ENCODE measurements at places on chromosomes 12 and 14.

DNA sequence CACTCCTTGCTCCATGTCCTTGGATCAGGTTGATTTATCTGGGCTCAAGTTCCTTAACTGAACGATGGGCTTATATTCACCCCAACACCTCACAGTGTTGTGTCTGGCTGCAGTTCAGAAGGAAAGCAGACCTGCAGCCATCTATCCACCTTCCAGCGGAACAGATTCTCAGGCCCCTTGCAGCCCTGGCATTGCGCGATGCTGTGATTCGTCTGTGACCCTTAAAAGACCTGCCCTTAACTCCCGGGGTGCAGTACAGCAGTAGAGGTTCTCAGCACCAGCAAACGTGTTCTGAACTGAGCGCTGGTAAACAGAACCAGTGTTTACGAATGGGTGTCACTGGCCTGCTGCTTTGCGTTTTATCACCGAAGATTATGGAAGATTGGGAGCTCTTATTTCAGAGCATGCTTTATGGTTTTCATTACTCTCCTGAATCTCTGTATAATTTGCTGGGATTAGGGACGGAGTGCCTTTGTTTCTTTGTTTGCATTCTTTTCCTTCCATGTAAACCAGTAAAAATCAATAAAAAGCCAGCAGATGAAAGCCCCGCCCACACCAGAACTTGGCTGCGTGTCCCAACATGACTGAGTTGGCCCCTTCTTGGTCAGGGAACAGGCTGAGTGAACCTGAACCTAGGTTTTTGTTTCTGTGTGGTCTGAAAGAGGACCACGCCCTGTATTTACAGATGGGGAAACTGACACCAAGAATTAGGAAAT is 286.7 kb upstream of the CRY1 start:
- DNase-seq: no peak

DNA sequence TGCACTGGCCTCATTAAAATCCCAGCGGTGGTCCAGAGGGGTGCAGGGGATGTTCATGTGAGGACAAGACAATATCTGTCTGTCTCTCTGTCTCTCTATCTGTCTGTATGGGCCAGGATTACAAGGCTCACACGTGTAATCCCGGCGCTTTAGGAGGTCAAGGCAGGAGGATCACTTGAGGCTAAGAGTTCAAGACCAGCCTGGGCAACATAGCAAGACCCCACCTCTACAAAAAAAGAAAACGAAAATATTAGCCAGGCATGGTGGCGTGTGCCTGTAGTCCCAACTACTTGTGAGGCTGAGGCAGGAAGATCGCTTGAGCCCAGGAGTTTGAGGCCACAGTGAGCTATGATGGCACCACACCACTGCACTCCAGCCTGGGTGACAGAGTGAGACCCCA is 117.1 kb downstream of the PHETA1 start:
- no peak for DNase-seq

- DNase-seq: no peak
Measured at GRCh38 chr14:61505815-61506809, 184.7 kb downstream of the PRKCH start.

DNA sequence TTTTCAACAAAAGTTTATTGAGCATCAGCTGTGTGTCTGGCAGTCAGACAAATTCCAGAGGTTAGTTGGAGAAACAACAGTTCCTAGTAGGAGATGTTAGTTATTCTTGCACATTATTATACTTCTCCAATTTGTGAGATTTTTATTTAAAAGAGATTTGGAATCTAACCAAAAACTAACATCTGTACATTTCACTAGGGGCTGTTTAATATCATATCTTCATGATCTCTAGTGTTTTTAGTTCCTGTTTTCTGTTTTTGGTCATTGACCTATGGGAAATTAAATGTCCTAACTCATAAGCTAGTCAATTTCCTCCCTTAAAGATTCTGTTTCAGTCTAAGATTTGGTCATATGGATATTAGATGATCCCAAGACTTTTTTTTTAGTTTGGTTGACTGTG is 34.1 kb upstream of the KLHDC2 start:
- no peak for DNase-seq

DNA sequence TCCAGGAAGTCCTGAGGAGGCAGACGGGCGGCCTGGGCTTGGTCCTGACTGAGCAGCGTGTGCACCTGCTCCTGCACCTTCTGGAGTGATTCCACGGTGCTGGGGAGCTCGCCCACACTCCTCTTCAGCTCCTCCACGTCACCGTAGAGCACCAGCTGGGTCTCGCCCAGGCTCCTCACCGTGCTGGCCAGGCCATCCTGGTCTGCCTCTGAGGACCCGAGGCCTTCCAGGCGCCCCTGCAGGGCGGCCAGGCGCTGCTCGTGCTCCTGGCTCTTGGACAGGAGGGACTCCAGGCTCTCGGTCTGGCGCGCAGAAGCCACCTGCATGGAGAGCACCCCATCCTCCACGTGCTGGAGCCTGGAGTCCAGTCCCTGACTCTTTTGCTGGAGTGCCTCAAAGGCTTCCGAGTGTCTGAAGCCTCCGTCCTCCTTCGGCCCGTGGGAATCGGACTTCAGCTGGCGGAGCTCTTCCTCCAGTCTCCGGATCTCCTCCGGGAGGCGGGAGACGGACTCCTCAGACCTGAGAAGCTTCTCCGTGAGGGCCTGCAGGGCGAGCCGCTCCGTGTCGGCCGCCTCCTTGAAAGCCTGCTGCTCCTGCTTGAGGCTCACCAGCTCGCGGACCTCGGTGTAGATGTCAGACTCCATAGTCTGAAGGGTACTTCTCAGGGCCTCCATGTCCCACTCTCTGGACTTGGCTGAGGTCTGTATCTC is 8.4 kb downstream of the CKAP4 start:
- no peak for DNase-seq

DNA sequence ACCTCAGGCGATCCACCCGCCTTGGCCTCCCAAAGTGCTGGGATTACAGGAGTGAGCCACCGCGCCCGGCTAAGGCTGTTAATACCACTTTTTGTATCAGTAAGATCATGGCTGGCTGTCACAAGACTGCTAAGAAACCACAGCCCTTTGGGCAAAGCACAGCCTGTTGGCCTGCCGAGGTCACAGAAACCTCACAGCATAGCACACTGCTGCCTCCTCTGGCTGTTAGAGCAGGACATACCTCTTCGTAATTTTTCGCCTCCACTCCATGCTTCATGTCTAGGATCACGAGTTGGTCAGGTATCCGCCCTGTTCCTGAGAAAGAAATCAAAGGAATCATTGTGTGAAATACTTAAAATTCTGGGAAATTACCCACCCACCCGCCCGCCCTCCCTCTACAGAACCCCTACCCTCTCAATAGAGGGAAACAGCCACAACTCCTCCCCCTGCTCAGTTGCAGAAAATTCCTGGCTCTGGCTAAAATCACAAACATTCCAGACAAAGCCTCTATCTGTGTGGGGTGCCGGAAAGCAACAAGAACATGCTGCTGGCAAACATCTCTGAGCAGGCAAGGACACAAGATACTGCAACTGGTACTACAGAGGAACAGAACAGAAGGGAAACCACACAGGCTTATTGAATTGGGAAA is 20.7 kb upstream of the NEK9 start:
- DNase-seq: no peak

GRCh38 chr12:58915634-58916033 is 4.7 kb downstream of the LRIG3 start:
- peak; percentile 65 for DNase-seq

GRCh38 chr12:116065606-116066005 is 211.9 kb downstream of the MED13L start:
- DNase-seq: no peak

GRCh38 chr12:30694412-30695198 is 1.1 kb downstream of the IPO8 start:
- DNase-seq: no peak

DNA sequence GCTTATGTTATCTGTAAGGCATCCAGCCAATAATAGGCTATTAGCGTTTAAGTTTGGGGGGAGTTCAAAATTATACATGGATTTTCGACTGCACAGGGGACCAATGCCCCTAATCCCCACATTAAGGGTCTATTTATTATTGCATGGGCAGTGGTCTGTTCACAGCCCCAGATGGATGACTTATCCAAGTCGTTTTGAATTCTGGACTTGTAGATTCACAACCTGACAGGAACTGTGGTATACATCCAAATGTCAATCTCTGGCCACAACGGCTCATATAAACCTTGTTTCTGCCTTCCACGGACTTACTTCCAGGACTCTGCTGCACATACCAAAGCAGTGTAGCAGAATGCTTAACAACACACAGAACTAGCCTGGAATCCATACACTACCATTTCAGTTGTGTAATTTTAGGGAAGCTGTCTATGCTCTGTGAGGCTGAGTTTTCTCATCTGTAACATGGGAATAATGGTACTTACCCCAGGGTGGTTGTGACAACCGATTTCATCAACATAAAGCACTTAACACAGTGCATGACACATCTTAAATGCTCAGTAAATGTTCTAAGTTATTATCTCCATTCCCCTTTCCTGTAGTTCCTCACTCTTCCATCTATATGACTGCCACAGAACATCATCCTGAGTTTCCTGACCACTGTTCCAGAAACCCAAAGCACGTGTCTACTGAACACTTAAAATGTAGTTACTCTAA is 3.7 kb downstream of the DDX24 start:
- DNase-seq: no peak

GRCh38 chr12:104482113-104482512 is 25.4 kb downstream of the CHST11 start:
- no peak for DNase-seq

DNA sequence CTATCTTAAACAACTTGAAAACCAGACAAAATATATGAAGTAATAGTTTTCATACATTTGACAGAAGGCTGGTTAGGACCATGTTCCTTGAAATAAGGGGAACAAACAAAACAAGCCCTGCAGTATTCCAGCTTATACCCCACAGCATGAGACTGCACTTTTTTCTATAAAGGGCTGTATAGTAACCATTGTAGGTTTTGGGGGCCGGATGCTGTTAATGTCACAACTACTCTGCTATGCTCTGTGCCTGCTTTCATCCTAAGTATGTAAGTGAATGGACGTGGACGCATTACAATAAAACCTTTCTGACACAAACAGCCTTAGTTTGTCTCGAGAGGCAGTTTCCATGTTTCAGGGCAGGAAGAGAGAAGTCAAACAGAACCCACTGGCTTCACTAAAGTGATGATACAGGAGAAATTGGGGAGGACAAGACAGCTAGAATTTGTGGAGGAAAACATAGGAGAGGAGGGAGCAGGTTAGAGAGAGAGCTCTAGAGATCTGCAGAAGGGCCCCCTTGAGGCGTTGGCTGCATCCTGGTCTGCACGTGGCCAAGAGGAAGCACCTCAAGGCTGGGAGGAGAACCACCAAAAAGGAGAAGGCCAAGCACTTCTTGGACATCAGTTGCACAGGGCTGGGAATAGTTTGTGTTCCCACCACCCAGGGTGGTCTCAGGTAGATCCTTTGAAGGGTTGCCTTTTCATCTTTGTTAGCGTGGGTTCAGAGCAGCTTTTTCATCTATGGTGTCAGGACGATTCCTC is 63.7 kb downstream of the TRAF3 start:
- DNase-seq: no peak

GRCh38 chr14:65962952-65963351 is 523.2 kb upstream of the CCDC196 start:
- DNase-seq: no peak

- DNase-seq: peak; percentile 50
Measured at GRCh38 chr14:99946652-99947489, 118.4 kb upstream of the EVL start.

DNA sequence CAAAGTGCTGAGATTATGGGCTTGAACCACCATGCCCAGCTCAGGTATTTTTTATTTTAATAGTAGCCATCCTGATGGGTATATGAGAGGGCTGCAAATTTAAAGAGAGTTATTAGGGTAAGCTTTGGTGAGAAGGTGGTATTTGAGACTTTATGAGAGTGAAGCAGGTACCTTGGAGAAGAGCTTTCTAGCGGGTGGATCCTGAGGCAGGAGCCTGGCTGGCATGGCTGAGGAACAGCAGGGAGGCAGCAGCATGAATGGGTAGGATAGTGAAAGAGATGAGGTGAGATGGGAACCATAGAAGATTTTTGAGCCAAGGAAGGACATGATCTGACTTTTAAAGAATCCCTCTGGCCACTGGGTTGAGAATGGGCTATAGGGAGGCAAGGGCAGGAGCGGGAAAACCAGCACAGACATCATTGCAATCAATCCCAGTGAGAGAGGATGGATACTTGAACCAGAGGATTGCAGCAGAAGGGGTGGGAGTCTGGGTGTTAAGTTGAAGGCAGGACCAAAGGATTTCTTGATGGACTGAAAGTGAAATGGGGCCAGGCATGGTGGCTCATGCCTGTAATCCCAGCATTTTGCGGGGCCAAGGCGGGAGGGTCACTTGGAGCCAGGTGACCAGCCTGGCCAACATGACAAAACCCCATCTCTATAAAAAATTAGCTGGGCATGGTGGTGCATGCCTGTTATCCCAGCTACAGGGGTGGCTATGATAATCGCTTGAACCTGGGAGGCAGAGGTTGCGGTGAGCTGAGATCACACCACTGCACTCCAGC is 5.7 kb downstream of the SVOP start:
- DNase-seq: no peak

- no peak for DNase-seq
Measured at GRCh38 chr12:133226690-133227089, 9.0 kb downstream of the ANHX start.

DNA sequence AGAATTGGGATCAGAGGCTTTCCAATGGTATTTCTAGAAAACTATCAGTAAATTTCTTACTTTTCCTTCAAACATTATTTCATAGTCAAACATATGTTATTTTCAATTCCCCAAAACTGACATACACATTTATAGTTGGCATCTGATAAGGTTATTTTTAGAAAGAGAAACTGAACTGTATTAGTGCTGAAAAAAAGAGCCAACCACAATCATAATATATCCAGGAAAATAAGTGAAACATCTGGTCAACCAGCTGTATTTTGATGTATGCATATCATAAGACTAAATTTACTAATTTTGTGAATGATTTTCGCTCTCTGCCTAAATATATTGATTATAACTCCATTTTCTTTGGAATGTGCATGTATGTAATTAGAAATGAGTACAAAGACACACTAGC is 554.2 kb downstream of the FLRT2 start:
- peak; percentile 38 for DNase-seq

GRCh38 chr14:96268431-96269358 is 12.7 kb downstream of the BDKRB1 start:
- DNase-seq: no peak

DNA sequence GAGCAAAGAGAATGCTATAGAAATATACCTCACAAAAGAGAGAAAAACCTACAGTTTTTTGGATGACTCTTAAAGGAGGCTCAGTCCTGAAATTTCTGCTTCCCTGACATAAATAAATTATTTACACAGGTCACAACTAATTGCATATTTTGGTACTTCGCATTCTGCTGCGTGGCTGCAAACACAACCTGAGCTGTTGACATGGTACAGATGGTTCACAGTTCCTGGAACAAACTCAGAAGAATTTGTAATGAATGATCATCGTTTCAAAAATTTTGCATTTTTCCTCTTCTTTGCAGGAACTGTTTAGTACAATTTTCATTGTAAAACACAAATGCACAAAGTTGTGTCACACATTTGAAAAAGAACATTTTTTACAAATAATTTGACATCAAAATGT is 313.7 kb upstream of the SYT1 start:
- DNase-seq: no peak

GRCh38 chr12:29589286-29589820 is 91.9 kb upstream of the OVCH1 start:
- no peak for DNase-seq

GRCh38 chr12:40156021-40156764 is 50.3 kb upstream of the SLC2A13 start:
- peak; percentile 61 for DNase-seq
